ENCODE measurements at places on chromosomes 6 and 20. TPM values are rescaled to one million over a fixed set of nuclear protein-coding genes. Genes with fewer than 3 reads are reported as not detected.

DNA sequence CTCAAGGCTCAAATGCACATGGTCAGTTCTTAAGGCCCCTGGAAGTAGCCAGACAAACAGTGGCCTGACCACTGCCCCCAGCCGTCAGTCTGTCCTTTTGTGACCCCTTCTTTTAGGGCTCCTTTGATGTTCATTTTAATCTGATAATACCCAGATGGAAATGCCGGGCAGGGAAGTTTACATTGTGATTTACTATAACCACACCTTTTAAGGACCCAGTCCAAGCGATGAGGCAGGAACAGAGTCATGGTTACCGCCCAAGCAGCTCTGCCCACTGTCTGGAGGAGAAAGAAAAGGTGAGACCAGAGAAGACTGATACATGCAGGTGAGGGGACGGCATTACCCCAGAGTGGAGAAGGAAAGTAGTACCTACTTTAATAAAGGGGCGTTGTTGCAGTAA, 110.6 kb downstream of the PLEKHG1 start:
- DNase-seq: no peak

- no peak for DNase-seq
Measured at GRCh38 chr6:67331304-67331703, 1303.8 kb upstream of the ADGRB3 start.

DNA sequence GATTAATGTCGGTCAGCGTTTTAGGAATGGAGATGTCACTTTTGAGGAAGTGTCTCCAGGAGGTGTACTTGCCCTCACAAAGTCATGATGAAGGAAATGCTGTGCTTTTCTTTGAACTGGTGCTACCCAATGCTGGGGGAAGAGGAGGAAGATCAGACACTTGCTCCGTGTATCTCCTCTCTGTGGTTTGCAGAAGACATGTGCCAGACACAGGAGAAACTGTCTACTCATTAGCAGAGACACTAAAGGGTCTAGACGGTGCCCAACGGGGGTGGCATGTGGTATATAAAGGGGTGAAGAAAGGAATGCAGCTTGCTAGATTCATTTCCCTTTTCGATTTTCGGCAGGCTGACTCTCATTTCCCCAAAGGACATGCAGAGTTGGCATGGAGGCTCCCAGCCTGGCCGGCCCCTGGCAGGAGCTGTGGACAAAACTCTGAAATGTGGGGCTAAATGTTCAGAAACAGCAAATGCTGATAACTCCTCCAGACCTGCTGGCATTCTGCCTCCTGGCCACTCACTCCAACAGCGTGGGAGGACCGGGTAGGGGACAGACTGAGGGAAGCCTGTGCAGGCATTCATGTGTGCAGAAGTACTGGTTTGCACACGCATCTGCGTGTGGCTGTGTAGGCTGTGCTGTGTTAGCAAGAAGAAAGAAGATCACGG, 59.6 kb upstream of the QKI start:
- no peak for DNase-seq

DNA sequence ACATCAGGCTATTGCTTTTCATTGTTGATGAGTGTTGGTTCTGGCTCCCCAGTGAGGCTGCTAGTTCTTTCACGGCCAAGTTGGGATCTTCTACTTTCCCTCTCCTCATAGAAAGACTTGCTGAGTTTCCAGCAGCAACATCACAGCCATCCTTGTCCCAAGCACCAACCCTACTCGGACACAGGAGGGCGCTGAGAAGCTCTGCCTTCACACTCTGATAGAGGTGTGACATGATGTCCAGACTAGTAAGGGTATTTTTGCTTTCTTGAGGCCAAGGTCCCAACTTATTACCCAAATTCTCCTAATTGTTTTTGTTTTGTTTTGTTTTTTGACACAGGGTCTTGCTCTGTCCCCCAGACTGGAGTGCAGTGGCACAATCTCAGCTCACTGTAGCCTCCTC, 3.0 kb upstream of the GCM1 start:
- no peak for DNase-seq

- DNase-seq: no peak
Measured at GRCh38 chr20:41734506-41734945, 116.3 kb upstream of the CHD6 start.

IL17A gene
- total RNA-seq: not detected

DNA sequence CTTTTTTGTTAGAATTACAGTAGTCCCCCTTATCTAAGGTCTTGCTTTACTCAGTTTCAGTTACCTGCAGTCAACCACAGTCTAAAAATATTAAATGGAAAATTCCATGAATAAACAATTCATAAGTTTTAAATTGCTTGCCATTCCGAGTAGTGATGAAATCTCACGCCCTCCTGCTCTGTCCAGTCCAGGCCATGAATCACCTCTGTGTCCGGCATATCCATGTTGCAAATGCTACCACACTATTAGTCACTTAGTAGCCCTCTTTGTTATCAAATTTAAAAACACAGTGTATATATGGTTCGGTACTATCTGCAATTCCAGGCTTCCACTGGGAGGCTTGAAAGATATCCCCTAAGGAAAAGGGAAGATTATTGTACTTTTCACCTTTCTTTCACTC, 164.6 kb upstream of the FAM83B start:
- DNase-seq: no peak

DNA sequence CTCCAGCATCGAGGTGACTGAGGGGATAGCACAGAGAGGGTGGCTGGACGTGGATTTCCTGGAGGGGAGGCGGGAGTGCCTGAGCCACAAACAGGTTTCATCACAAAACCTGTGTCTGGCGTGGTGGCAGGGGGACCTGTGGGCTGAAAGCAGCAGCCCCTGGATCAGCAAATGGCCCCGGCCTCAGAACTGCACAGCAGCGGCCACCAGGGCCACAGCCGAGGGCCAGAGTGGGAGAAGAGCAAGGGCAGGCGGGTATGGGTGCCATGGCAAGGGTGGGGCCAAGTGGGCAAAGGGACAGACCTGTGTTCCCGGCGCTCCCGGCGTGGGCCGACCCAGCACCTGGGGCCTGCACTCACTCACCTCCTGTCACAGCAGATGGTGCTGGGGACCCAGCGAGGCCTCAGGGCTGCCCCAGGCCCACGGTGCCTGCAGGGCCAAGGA, 19.0 kb downstream of the NTSR1 start:
- DNase-seq: no peak

GABRR1 gene
- not detected for total RNA-seq

- no peak for DNase-seq
Measured at GRCh38 chr20:19649041-19649440, 109.0 kb upstream of the RIN2 start.

DNA sequence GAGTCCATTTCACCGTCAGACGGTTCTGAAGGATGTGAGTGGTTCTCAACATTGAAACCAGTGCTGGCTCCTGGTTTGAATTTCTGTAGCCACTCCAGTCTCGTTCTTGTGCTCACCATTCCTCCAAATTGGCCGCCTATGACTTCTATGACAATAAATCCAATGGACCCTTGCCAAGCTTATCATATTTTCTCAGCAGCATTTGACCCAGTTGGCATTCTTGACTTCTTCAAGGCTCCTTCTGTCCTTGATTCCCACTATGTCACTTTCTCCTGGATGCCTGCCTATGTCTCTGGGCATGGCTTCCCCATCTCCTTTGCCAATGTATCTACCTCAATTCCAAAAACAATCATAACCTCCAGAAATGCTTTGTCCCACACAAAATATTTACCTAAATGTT, 756.0 kb upstream of the NRSN1 start:
- DNase-seq: no peak

IPCEF1 gene
- total RNA-seq: 0.63 TPM

IL17F gene
- not detected for total RNA-seq

- DNase-seq: peak; percentile 69
Measured at GRCh38 chr6:47126647-47127391, 84.7 kb upstream of the ADGRF1 start.

DNA sequence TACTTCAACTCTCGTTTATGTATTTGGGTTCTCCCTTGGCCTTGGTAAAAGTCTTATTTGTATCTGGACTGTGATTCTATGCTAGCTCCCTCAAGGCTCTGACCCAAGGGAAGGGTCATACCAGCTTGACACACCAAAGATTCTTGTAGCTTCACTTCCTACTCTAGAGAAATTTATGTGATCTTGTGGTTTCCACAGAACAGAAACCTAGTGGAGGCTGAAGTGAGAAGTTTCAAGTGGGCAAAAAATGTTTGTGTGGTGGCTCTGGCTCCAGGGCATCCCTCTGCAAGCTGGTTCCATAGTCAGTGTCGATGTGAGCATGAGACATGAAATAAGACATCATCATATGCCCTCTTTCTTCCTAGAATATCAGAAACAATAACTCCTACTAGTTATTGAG, 48.1 kb upstream of the TNFRSF21 start:
- DNase-seq: no peak

DNA sequence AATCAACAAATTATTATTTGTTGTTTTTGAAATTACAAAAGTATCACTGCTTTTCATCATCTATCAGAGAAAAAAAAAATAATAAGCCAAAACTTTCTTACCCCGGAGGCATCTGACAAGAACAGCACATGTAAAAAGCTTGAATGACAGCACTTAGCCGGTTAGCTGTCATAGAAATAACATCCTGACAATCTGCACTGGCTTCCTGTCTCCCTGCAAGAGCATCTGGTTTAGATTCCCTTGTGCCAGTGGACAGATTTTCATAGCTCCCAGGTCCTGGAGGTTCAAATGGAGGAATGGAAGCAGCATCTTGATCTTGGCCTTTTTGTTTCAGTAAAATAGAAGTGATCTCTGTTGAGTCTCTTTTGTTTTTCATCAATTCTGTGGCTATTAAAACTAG, 74.8 kb downstream of the HACE1 start:
- no peak for DNase-seq

GRCh38 chr6:139308286-139308916, 16.6 kb upstream of the TXLNB start:
- DNase-seq: no peak

DNA sequence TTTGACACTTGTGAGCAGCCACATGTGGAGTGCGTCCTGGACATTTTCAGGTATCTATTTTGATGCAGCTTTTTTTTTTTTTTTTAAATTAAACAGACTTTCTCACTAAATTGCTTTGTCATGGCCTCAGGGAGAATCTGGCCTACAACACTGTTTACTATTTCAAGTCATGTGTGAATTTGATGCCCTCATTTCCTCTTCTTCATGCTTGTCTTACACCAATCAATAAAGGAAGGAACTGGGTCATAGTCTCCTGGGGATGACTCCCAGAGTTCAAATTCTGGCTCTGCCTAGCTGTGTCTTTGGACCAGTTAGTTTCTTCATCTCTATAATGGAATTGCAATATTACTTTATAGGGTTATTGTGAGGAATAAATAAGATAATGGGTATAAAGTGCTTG, 554.1 kb downstream of the PRKN start:
- DNase-seq: no peak

DUSP15 gene
- not detected for total RNA-seq

POM121L2 gene
- not detected for total RNA-seq

CLPSL1 gene
- total RNA-seq: not detected

CTCFL gene
- total RNA-seq: 0.07 TPM

- DNase-seq: no peak
Measured at GRCh38 chr6:126531286-126531685, 191.4 kb downstream of the CENPW start.

DNA sequence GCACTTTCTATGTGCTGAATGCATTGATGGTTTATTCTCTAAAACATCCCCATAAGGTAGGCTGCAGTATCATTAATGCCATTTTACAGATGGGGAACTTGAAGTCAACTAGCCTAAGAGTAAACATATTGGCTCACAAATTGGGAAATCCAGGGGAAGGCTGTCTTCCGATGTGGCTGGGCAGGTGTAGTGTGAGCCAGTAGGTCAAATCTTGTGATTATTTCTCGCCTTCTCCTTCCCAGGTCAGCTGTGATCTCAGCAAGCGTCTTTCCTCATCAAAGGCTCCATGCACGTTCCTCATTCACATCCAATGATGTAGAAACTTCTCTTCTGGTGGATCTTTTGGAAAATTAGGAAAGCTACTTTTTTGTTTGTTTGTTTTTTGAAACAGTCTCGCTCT, 94.1 kb upstream of the SHLD1 start:
- no peak for DNase-seq

DNA sequence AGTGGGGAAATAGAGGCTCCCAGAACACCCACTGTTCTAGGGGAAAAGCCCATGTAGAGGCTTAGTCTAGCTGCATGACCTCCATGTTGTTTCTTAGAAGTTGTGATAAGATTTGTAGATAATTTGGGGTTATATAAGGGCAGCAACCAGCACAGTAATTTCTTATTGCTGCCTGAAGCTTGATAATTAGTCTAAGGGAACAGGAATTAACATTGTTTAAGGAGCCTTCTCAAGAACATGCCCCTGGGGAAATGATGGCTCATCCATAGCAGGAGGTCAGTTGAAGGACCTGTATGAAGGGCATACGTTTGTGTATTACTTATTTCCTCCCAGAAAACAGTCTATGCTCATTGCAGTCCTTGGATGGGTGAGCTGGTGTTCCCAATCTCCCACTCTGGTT, 170.7 kb upstream of the SCGN start:
- DNase-seq: no peak

- no peak for DNase-seq
Measured at GRCh38 chr6:45552536-45552935, 174.8 kb upstream of the SUPT3H start.

DNA sequence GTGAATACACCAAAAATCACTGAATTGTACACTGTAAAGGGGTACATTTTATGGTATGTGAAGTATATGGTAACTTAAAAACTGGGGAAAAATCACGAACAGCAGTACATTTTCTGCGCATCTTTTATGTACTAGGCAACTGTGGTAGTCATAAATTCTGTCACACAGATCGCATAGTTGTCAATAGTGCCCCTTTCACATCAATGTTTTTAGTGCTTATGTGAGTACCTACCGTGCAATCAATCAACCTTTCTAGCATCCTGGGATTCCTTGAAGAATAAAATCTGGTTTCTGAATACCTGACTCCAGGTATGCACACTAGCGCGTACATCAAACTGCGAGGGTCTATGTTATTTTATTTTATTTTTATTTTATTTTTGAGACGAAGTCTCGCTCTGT, 637 bp upstream of the RPF2 start:
- DNase-seq: no peak

- DNase-seq: no peak
Measured at GRCh38 chr6:137933696-137934095, 66.6 kb downstream of the TNFAIP3 start.

PRSS16 gene
- 2.8 TPM for total RNA-seq

All from epithelial cell of proximal tubule (primary cell).